ENCODE measurements at places on chromosomes 6 and 20.

- DNase-seq: no peak
Measured at GRCh38 chr6:149060985-149061760, 256.3 kb upstream of the TAB2 start.

DNA sequence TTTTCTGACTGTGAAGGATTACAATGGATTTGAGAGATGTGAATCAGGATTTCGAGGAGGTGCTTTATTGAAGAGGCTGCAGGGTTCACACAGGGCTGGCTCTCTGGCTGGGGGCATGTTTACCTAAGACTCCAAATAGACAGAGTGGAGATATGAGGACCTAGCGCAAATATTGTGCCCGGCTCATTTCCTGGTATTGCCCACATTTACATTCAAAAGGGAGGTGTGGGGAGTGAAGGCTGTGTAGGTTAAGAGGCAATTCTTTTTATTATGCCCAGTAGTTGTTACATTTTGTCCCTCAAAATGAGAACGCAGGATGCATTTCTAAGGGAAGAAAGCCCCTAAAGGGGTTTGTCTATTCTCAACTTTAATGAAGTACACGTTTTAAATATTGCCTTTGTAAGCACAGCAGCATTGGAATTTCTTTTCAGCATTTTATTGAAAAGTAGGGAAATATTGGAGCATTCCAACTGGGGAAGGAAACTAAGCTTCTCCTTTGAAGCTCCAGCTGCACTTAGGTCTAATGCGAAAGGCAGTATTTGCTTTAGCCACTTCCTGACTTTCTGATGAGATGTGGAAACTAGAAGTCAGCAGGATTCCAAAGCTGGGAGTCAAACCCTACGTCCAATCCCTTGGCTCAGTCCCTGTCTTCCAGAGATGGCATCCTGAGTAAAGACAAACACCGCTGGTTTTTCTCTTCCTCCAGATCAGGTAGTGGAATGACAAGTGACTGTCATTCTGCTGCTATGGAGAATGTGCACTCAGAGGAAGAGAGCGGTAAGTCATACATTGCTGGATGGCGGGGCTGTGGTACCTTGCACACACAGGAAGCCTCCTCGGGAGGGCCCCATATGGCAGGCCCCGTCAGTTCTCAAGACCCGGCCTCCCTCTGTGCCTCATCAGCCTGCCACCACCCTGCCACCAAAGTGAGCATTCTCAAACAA, 70.7 kb downstream of the MYB start:
- DNase-seq: peak; percentile 27

DNA sequence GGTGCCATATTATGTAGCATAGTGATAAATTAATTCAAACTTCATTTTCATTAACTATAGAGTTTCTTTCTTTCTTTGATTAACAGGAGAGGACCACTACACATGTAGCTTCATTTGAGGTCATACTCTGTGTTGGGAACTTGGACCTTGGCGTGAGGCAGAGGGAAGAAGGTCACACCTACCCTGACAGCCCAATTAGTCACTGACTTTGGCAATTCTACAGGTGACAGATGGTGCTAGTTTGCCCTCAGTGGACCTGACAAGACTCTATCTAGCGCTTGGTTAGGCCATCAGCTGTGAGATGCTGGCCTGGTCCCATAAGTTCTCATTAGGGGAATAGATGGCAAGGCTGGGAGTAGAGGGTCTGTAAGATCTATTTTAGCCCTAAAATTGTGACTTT, 14.2 kb downstream of the SLX4IP start:
- DNase-seq: no peak

- DNase-seq: no peak
Measured at GRCh38 chr6:76881414-76881813, 581.9 kb downstream of the HTR1B start.

DNA sequence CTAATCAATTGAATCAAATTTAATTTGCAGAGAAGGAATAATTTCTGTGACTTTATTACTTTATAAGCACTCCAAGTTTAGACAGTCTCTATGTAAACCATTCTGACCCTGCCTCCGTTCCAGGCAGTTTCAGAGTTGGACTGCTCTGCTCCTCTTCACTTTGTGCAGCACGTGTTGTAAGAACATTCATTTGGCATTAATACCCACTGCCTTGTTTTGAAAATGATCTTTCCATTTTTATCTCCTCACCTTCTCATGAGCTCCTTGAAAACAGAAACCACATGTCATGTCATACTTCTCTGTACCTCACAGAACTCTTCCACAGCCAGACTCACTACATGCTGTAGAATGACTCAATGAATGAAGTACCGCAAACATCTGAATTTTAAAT, 25.5 kb downstream of the SLC22A1 start:
- no peak for DNase-seq
